ENCODE measurements at places on chromosomes 13 and 19.

GRCh38 chr13:95570016-95570415 is 17.5 kb downstream of the CLDN10 start:
- DNase-seq: no peak

GRCh38 chr13:63546524-63546923 is 2130.9 kb upstream of the PCDH20 start:
- DNase-seq: no peak

DNA sequence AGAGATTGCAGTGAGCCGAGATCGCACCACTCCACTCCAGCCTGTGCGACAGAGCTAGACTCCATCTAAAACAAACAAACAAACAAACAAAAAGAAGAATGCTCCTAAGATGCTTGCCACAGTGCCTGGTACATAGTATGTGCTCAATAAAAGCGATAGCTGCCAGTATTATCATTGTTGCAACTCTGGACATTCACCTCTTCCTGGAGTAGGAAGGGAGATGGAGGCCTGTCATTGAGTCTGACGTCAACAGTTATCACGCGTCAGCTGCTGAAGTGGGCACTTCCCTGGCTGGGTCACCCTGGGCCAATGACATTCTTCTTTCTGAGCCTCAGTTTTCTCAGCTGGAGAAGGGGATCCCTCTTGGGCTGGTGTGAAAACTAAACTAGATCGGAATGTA is 4.2 kb upstream of the PLAUR start:
- no peak for DNase-seq

DNA sequence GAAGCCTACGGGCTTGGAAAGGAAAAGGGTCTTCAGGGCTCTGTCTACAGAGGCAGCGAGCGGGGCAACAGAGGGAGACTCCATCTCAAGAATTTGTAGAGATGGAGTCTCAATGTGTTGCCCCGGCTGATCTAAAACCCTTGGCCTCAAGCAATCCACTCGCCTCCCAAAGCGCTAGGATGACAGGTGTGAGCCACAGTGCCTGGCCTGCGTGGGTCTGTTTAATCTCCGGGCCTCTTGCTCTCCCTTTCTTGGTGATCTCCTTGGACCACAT is 8.1 kb downstream of the RPS9 start:
- no peak for DNase-seq

DNA sequence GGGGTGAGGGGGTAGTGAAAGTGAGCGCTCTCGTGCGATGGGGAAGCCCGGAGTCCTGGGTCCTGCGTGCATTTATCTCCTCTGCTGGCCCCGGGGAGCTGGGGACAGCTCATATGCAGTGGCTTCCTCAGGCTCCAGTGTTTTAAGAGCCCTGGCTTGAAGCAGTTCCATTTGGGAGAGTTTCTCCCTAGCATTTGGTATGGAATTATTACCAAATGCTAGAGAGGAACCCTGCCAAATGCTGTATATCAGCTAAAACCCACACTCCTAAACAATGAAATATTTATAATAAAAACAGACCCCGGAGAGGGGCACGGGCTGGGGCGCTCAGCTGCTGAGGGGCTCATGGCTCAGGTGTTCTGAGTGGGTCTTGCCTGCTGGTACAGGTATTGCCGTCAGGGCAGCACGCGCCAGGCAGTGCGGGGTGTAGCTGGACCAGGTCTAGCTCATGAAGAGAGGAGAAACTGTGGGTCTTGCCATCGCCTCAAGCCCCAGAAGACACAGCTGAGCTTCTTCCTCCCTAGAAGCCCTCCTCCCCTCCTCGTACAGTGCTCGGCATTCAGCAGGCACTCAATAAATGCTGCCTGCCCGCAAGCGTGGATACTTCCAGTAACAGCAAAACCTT is 163.6 kb upstream of the ZNF536 start:
- no peak for DNase-seq

- DNase-seq: no peak
Observed at GRCh38 chr13:93039131-93039530, 187.5 kb upstream of the GPC6 start.

- no peak for DNase-seq
Observed at GRCh38 chr19:41371541-41371940, 4.8 kb upstream of the TMEM91 start.

- DNase-seq: no peak
Observed at GRCh38 chr19:18322318-18322758, 538 bp downstream of the LSM4 start.

DNA sequence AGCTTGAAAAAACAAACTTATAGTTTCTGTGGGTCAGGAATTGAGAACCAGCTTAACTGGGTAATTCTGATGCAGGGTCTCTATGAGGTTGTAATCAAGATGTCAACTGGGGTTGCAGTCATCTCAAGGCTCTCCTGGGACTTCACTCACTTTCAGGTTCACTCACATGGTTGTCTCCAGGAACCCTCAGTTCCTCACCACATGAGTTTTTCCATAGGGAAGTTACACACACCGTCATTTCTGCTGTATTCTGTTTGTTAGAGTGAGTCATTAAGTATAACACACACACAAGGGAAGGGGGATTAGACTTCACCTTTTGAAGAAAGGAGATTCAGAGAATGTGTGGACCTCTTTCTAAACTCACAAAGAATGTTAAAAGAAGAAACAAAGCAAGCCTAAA is 34.9 kb upstream of the MLNR start:
- DNase-seq: no peak

DNA sequence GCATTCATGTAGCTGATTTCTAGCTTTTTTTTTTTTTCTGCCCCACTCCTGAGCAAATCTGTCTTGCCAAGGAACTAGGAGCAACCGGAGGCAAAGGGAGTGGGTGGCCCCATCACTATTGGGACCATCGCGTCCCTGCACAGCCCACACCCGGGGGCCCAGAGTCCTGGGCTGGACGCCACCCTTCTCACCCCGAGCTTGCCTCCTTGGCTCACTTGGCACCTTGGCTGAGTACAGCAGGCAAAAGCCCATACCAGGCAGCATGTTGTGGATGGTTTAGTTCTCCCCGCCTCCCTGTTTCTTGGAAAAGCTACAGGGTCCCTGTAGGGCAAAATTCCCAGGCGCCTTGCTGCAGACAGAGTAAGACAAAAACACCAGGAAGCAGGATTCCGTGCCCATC is 13.7 kb downstream of the SMIM24 start:
- DNase-seq: no peak

DNA sequence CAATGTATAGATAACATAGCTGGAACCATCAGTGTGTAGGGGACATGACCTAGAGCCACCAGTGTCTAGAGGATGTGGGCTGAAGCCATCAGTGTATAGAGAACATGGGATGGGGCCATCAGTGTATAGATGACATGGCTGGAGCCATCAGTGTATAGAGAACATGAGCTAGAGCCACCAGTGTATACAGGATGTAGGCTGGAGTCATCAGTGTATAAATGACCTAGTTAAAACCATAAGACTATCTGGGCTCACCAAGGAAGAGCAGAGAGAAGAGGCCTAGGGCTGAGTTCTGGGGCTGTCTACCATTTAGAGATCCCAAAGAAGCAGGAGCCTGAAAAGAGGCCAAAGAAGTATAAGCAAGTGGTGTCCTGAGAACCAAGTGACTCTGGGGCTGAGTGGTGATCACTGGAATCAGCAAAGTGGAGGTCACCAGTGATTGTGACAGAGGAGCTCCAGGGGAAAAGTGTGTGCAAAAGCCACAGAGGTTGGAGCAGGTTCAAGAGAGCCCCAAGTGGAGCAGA is 41.0 kb downstream of the RFX2 start:
- DNase-seq: no peak

DNA sequence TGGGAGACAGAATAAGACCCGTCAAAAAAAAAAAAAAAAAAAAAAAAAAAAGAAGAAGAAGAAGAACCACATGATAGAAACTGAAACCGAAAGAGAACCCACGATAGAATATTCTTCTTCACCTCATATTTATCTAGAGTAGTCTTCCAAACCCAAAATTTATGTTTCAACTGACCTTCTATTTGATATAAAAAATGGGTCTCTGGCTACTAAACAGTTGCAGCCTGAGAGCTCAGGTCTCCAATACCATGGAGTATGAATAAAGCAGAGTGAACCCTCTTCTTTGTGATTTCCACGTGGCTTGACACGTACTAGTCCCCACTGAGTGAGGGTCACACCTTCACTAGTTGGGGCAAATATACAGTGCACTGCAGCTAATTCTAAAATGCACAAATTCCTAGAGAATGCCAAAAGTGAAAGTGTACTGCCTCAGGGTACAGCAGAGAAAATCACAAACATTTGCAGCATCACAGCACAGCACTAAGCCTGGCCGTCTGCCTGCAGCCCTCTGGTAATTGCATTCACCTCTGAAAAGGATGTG is 30.8 kb upstream of the RFC3 start:
- DNase-seq: no peak

DNA sequence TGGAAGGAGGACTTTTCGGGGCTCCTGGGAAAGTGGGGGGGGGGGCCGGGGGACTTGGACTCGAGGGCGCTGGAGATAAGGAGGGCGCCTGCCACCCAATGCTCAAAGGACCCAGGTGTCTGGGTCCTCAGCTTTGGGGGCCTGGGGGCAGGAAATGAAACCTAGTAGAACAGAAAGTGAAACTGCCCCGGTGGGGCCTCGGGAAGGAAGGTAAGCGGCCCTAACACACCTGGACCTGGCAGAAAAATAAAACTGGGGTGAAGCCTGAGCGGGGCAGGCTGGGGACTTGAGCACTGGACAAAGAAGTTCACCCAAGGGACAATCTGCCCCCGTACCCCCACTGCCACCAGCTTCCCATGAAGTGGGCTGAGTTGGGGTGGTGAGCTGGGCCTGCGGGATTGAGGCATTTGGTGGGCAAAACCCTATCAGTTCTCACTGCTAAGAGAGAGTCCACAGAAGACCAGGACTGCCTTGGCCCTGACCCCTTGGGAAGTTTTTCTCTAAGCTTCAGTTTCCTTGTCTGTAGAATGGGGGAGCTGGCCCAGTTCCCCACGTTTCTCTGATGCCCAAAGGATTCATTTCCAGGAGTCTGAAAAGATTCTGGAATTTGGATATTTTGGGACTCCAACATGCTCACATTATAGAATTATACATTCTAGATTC is 2.3 kb downstream of the PRKD2 start:
- DNase-seq: no peak

GRCh38 chr19:55451965-55452748 is 9.1 kb upstream of the SHISA7 start:
- no peak for DNase-seq

DNA sequence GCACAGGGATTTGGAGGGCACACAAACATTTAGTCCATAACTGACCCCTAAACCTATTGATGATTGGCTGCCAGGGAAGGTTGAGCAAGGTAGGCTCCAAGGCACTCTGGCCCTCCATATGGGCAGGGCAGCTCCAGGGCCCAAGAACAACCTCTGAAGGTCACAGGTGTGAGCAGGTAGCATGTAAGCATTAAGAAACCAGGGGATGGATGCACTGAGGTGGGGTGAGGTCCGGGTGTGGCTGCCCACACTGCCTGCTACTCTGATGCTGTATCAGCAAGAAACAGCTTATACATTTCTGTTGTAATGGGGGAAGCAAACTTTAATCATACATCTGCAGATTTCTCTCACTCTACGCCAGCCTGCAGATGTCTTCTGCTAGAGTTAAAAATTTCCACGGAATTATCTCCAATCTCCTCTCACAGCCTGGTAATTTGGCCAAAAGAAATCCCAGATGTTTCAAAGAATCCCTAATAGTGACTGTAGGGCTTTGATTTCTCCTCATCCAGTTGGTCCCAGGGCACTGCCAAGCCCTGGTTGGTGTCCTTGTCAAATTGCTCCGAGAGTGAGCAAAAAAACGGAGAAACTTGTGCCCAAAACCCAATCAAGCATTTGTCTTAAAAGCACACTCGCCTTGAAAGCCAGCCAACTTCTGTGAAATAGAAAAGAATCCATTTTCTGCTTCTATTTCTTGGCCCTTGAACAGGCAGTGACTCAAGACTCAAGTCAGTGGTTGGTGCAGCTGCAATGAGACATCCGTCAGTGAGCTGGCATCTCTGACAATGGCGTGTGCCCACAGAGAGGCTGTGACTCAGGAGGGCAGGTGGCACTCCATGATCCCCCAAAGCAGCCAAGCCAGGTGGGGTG is 72.5 kb upstream of the MRI1 start:
- DNase-seq: no peak

DNA sequence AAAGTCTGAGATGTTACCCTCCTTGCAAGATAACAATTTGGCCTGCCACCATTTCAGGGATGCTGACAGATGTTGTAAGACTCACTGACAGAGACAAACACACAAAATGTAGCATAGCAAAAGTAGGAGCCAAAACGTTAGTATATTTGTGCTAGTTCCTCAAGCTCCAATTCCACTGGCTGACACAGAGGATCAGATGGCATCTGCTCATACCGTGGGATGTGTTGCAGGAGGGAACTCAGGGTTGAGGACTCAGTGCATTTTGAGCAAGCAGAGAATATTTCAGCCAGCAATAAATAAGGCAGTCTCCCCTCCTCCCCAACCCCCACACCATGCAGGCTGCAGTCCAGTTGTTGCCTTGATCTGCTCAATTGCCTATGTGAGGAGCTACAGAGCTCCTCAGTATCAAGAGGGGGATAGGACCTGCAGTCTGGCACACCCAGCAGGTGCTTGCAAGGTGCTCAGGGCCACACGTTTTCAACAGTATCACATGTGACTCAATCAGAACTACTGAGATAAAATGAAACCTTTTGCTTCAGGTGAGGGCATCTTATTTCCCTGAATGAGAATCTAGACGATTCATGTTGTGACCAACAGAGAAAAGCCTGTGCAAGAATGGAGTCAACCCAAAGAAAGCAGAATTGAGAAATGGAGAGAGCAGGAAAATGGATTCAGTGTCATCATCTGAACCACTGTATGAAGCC is 23.6 kb upstream of the LRCH1 start:
- DNase-seq: no peak

- no peak for DNase-seq
Observed at GRCh38 chr13:47858042-47859025, 142.7 kb downstream of the SUCLA2 start.

DNA sequence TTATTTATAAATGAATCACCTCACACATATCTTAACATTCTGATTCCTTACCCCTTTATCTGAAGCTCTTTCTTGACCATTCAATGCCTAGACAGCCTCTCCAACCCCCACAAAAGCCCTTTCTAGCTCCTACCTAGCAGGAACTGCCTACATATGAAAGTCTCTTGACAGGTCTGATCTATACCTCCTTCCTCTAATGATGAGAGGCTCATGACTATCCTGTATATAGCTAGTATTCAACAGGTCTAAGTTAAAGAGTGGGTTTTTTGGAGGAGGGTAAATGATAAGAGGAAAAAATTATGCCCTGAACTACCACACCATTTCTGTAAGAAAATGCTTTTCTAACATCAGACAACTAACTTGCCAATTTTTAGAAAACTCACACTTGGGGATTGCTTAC is 47.0 kb downstream of the RBM26 start:
- DNase-seq: no peak

GRCh38 chr13:33642374-33643065 is 175.4 kb upstream of the RFC3 start:
- DNase-seq: no peak

DNA sequence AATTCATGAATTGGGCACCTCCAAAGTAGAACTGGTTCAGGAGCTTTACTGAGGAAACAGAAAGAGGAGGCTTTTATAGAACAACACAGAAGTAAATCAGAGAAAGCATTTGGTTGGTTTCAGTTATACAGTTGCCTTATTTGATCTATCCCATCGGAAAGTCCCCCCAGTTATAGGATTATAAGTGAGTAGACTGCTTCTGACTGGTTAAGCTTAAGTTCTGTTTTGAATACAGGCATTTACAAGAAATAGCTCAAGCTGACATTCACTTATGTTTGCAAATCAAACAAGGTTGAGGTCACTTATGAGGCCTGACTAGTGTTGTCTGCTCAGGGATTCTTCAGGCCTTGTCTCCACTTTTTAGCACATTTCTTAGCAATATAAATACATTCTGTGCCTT is 857.4 kb downstream of the EFNB2 start:
- no peak for DNase-seq

All from NCI-H1436 treated with DMSO at 0.1 percent for 48 hours (cell line).